ENCODE measurements at places on chromosomes 6 and 20.

- no peak for DNase-seq
Measured at GRCh38 chr6:117961301-117961700, 54.2 kb downstream of the SLC35F1 start.

DNA sequence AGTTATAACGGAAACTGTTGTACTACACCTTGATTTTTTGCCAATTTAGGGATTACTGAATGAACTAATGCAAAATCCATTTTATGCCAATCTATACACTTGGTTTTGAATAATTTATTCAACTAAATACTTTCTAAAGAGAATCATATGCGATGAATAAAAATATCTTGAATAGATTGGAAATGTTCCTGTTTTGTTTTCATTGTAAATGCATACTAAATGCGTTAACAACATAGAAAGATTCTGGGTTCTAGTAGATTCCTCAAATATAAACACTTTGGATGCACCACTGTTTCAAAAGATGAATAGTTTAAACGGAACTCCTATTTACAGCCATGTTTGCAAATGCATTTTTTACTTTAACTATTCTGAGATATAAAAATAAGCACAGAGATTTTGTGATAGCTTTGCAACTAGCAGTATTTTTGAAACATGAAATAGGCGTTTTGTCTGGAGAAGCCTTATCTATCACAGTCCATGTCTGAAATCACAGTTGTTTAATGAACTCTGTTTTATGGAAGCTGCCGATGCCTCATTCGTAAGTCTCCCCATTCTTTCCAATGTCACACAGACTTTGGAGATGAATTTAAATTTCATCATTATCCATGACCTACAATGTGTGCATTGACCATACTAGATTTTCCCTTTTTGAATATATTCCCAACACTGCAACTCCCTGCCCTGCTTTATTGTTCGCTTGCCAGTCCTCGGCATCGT lies 277.7 kb upstream of the QKI start:
- no peak for DNase-seq

- DNase-seq: no peak
Measured at GRCh38 chr6:111927321-111927720, 54.1 kb upstream of the FYN start.

DNA sequence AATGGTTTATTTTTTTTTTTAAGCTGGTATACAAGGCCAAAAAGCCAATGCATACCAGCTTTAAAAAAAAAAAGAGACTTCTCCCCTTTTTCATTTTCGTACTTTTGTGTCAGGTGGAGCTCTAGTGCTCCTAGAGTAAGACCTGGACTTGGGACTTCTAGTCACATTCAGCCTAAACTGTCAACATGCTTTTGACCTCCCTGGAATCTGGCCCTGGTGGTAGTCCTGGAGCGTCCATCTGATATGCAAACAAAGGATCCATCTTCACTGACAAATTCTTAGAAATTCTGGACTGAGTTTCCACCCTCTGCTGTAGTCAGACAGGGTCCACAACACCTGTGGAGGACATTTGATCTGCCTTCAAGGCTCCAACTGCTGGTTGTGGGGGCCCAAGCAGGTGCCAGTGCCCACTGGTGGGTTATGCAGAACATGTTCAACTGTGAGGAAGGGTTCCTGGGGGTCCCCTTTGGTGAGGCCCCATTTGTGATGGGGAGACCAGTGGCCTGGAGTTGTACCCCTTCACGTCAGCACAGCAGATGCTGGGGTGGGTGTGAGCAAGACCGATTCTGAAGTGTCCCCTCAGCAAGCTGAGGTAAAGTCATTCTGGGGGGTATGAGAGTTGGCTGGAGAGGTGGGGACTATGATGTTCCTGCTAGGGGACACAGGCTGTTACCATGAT lies 12.6 kb upstream of the PCMTD2 start:
- DNase-seq: no peak

DNA sequence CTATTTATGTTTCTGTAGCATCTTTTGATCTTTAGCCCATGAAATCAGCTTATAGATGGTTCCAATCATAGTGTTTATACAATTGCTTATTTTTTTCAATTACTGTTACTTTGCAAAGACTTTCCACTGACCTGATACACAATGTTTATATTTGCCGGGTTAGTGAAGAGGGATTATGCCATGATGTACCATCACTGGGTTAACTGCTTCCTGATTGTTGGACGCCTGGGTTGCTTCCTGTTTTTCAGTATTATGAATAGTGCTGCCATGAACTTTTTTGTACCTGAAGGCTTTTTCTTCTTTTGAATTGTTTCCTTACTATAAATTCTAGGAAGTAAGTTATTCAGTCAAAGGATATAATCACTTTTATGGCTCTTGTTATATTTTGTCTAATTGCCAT lies 6.9 kb downstream of the MANBAL start:
- DNase-seq: no peak

DNA sequence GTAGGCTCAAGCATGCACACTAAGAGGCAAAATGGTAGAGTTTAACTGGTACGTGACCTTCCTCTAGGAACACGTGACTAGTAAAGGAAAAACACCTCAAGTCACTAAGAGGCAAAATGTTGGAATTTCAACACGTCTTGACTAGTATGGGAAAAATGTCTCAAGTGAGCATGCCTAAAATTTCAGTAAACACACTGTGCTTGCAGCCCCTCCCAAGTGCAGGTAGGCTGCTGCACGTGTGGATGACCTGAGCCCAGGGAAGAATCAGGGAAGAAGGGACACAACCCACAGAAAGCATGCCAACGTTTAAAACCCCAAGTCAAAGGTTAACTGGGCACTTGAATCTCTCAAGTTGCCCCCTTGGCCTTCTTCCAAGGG lies 162.2 kb downstream of the TENT5A start:
- DNase-seq: no peak
